Activated CD8-positive, alpha-beta T cell treated with anti-CD3 and anti-CD28 coated beads, Interleukin-2, amount 10 ng/mL, durations not matched to agents 7 days and 5 days (primary cell): ENCODE measurements at places on chromosomes 7 and 10. TPM values are rescaled to one million over a fixed set of nuclear protein-coding genes. Genes with fewer than 3 reads are reported as not detected.

The RAPGEF5 gene
- 0.63 TPM for total RNA-seq

DNA sequence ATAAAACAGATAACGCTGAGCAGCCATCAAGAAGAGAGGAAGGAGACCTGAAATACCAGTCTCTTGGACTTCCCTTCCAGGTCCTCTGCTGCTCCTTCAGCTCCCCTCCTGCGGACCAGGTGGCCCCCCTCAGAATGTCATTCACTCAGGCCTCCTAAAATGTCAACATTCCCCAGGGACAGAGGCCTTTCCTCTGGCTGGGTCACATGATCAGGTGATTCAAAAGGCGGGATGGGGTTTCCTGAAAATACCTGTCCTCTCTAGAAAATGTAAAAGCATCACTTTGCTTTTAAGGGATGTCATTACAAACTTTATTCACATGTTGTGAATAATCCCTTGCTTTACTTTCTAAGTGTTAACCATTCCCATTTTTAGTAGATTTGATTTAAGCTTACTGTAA, 311.1 kb downstream of the INHBA start:
- no peak for DNase-seq
- H3K4me3 ChIP-seq: no peak overlapping the region
- H3K4me1 ChIP-seq: no peaks in the 10 kb centered on the region
- H3K36me3 ChIP-seq: no peaks in the 10 kb centered on the region

GRCh38 chr10:123926401-123927264, 35.0 kb upstream of the CPXM2 start:
- peaks cover 3% of the 10 kb centered on the region for H3K27me3 ChIP-seq
- no peak overlapping the region for H3K4me3 ChIP-seq
- peaks cover 5% of the 10 kb centered on the region for H3K4me1 ChIP-seq

- no peaks in the 10 kb centered on the region for H3K36me3 ChIP-seq
- no peak overlapping the region for H3K4me3 ChIP-seq
- H3K4me1 ChIP-seq: no peaks in the 10 kb centered on the region
- no peak for DNase-seq
These were observed 154.3 kb downstream of the ARHGAP21 start for GRCh38 chr10:24569330-24569796.

- no peak for DNase-seq
- H3K4me3 ChIP-seq: no peak overlapping the region
These were observed 235.4 kb downstream of the ZNF716 start for GRCh38 chr7:57685418-57685817.

The OR2A12 gene
- not detected for total RNA-seq

The RBP4 gene
- not detected for total RNA-seq

GRCh38 chr10:60031664-60032063, 125.3 kb upstream of the CCDC6 start:
- H3K4me1 ChIP-seq: no peaks in the 10 kb centered on the region
- H3K27ac ChIP-seq: no peak overlapping the region
- DNase-seq: no peak

- DNase-seq: no peak
- H3K4me3 ChIP-seq: no peak overlapping the region
- no peaks in the 10 kb centered on the region for H3K36me3 ChIP-seq
- no peak overlapping the region for H3K27ac ChIP-seq
- H3K4me1 ChIP-seq: no peaks in the 10 kb centered on the region
These were observed 72.7 kb upstream of the TRIL start for GRCh38 chr7:29030781-29031275.

The TMEM236 gene
- 0.13 TPM for total RNA-seq

DNA sequence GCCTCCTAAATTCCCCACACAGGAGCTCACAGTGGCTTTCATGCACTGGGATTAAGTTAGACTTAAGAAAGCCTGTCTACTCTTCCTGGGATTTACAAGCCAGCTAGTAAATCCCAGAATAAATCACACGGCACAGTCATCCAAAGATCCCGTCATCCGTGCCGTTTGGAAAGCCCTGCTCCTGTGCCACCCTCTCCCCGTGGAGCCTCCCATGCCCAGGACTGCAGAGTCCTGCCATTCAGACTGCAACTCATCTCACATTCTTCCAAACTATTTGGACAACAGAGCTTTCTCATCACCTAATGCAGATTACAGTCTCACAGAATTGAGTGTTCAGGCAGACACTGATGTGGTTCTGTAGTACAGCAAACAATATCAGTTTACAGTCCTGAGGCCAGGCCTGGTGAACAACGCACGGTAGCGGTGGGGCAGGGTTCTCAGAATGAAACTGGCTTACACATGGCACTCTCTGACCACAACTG, 166.5 kb downstream of the EGFR start:
- H3K27ac ChIP-seq: no peak overlapping the region
- H3K4me3 ChIP-seq: no peak overlapping the region
- no peak for DNase-seq
- H3K27me3 ChIP-seq: no peaks in the 10 kb centered on the region
- no peaks in the 10 kb centered on the region for H3K36me3 ChIP-seq

DNA sequence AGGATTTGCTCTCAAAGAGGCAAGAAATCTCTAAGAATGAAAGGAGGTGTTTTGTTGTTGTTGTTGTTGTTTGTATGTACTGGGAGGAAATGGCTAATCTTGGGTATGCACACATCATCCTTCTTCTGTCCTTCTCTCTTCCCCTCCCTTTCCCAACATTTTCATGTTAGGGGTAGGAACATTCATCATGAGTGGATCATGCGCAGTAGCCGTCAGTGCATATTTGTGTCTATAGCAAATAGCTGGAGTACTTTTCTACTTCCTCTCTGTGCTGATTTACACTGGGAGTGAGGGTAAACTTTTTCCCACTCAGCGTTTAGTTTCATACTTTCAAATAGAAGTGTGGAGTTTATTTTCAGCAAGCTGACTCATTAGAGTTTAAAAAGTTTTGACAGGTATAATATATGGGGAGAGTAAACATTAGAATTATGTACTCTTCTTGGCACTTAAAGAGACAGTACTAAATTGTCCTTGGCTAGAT, 80.5 kb upstream of the PRKG1 start:
- no peak overlapping the region for H3K27ac ChIP-seq
- no peak overlapping the region for H3K4me3 ChIP-seq
- no peak for DNase-seq
- no peaks in the 10 kb centered on the region for H3K4me1 ChIP-seq
- H3K27me3 ChIP-seq: peaks cover 51% of the 10 kb centered on the region
- no peaks in the 10 kb centered on the region for H3K36me3 ChIP-seq

DNA sequence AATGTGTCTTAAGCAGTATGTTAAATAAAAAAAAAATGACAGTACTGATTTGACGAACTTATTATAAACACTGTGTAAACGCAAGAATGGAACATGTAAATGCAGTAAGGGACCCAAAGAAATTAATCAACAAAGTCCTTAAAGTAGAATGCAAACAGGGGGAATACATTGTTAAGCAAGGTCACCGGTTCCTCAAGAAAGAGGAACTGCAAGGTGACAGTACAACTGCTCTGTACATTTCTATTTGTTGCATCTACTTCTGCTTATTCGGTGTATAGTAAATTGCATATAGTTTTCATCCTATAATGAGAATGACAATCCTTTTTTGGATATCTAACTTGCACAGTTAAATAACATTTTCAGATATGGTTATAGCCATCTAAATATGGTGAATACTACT, 387.0 kb upstream of the SEMA3D start:
- DNase-seq: no peak
- no peaks in the 10 kb centered on the region for H3K27me3 ChIP-seq
- H3K27ac ChIP-seq: no peak overlapping the region
- H3K4me1 ChIP-seq: no peaks in the 10 kb centered on the region
- no peak overlapping the region for H3K4me3 ChIP-seq
- H3K36me3 ChIP-seq: no peaks in the 10 kb centered on the region

DNA sequence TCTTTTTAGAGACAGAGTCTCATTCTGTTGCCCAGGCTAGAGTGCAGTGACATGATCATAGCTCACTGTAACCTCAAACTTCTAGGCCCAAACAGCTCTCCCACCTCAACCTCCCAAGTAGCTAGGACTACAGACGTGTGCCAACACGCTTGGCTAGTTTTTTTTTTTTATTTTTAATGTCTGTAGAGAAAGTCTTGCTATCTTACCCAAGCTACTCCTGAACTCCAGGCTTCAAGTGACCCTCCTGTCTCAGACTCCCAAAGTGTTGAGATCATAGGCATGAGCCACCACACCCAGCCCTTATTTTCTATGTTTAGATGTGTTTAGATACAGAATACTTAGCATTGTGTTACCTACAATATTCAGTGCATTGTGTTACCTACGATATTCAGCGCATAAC, 46.4 kb downstream of the KMT2E start:
- no peak overlapping the region for H3K4me3 ChIP-seq
- peaks cover 54% of the 10 kb centered on the region for H3K36me3 ChIP-seq
- peaks cover 17% of the 10 kb centered on the region for H3K4me1 ChIP-seq
- no peaks in the 10 kb centered on the region for H3K27me3 ChIP-seq

- no peak overlapping the region for H3K4me3 ChIP-seq
- H3K27me3 ChIP-seq: peaks cover 68% of the 10 kb centered on the region
- H3K36me3 ChIP-seq: no peaks in the 10 kb centered on the region
- no peak for DNase-seq
These were observed 43.1 kb upstream of the ADRB1 start for GRCh38 chr10:114000457-114001010.

- DNase-seq: no peak
- no peak overlapping the region for H3K4me3 ChIP-seq
These were observed 74.8 kb downstream of the MDH2 start for GRCh38 chr7:76122516-76123239.

The ADAM22 gene
- 2.2 TPM for total RNA-seq

The DOCK1 gene
- not detected for total RNA-seq

GRCh38 chr10:124197371-124198124, 104.2 kb upstream of the CHST15 start:
- no peak overlapping the region for H3K4me3 ChIP-seq
- no peaks in the 10 kb centered on the region for H3K4me1 ChIP-seq
- H3K27me3 ChIP-seq: peaks cover 15% of the 10 kb centered on the region

- peaks cover 3% of the 10 kb centered on the region for H3K27me3 ChIP-seq
- no peak overlapping the region for H3K27ac ChIP-seq
- H3K4me1 ChIP-seq: no peaks in the 10 kb centered on the region
- no peak overlapping the region for H3K4me3 ChIP-seq
These were observed 106.7 kb upstream of the INSYN2A start for GRCh38 chr10:127303105-127303504.

The TRRAP gene
- 64.5 TPM for total RNA-seq

DNA sequence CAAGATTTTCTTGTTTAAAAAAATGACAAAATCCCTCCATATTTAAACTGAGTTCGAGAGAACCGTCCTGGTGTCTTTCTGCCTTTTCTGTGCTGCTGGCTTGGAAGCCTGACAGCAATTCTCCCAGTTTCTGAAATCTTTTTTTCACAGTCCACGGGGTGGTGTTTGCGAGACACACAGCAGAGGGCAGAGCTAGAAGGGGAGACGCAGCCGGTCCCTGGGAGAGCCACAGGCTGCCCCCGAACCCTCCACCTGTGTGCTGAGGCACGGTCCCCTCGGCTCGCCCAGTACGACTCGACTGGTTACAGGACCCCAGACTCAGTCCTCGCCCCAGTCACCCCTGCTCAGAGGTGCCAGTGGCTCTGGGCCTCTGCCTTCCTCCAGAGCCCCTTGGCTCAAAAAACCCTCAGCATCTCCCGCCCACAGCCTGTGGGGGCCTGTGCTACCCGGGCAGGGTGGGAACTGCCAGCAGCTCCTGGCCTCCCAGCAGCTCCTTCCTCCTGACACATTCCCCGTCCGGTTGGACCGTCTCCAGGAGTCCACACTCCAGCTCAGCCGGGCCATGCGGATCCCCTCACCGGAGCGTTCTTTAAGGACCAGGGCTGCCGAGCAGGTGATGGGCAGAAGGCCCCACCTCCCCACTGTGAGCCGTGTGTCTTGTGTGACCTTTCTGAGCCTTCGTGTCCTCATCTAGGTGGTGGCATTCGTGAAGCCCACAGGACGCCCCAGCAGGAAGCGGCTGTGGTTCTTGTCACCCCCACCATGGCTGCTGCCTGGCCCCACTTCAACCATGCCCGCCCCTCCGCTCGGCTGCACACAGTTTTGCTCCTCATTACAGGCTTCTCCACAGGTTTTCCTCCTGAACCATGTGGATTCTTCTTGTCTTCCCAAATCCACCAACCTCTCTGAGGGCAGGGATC, 52.3 kb upstream of the EN2 start:
- peaks cover 10% of the 10 kb centered on the region for H3K4me1 ChIP-seq
- H3K36me3 ChIP-seq: no peaks in the 10 kb centered on the region
- no peak overlapping the region for H3K4me3 ChIP-seq
- H3K27ac ChIP-seq: no peak overlapping the region
- H3K27me3 ChIP-seq: peaks cover 13% of the 10 kb centered on the region

The WASHC2A gene
- 36.9 TPM for total RNA-seq

The PRSS37 gene
- total RNA-seq: not detected

The CDNF gene
- total RNA-seq: 1.2 TPM

The FBXL15 gene
- total RNA-seq: 13.8 TPM

GRCh38 chr10:5958675-5959074, 18.7 kb downstream of the IL15RA start:
- H3K27ac ChIP-seq: no peak overlapping the region
- H3K4me3 ChIP-seq: no peak overlapping the region
- no peak for DNase-seq
- H3K4me1 ChIP-seq: peaks cover 2% of the 10 kb centered on the region

The HECW1 gene
- not detected for total RNA-seq

DNA sequence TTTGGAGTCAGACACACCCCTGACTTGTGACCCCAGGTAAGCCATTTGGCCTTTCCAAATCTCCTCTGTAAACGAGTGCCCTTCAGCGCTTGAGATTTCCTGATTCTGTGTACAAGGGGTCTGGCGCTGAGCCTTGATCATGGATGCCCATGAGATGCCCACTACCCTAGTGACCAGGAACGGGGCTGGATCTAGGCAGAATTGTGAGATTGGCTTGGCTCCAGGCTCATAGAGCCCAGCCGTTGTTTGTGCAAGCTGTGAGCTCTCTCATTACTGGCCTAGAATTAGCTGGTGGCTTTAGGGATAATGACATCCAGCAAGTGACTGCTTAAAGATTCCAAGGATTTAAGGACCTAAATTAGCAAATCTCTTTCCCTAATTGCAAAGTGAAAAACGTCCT, 84.9 kb downstream of the CAMK1D start:
- DNase-seq: no peak
- H3K27me3 ChIP-seq: no peaks in the 10 kb centered on the region
- no peak overlapping the region for H3K4me3 ChIP-seq
- no peak overlapping the region for H3K27ac ChIP-seq

The PDE6C gene
- total RNA-seq: not detected

The IMMP2L gene
- 7.1 TPM for total RNA-seq

- peaks cover 2% of the 10 kb centered on the region for H3K27me3 ChIP-seq
- H3K4me1 ChIP-seq: no peaks in the 10 kb centered on the region
- no peak for DNase-seq
- H3K36me3 ChIP-seq: peaks cover 5% of the 10 kb centered on the region
- H3K27ac ChIP-seq: no peak overlapping the region
These were observed 25.3 kb upstream of the GJD4 start for GRCh38 chr10:35579726-35580422.

- H3K27me3 ChIP-seq: peaks cover 54% of the 10 kb centered on the region
- peaks cover 5% of the 10 kb centered on the region for H3K36me3 ChIP-seq
- peaks cover 48% of the 10 kb centered on the region for H3K4me1 ChIP-seq
- peak overlapping the region; percentile 73 for H3K4me3 ChIP-seq
- no peak overlapping the region for H3K27ac ChIP-seq
These were observed 992 bp upstream of the IGF2BP3 start for GRCh38 chr7:23471106-23471859.

GRCh38 chr7:132828502-132828901, 252.2 kb upstream of the PLXNA4 start:
- H3K36me3 ChIP-seq: peaks cover 7% of the 10 kb centered on the region
- H3K4me1 ChIP-seq: peaks cover 15% of the 10 kb centered on the region
- no peak for DNase-seq
- H3K4me3 ChIP-seq: no peak overlapping the region
- H3K27ac ChIP-seq: no peak overlapping the region

The CASTOR2 gene
- 3.3 TPM for total RNA-seq

GRCh38 chr7:147513451-147513850, 1077.1 kb upstream of the C7orf33 start:
- DNase-seq: no peak
- no peak overlapping the region for H3K4me3 ChIP-seq
- no peaks in the 10 kb centered on the region for H3K27me3 ChIP-seq
- no peak overlapping the region for H3K27ac ChIP-seq
- no peaks in the 10 kb centered on the region for H3K36me3 ChIP-seq

The CTAGE6 gene
- total RNA-seq: 0.44 TPM

The SEMA3D gene
- total RNA-seq: not detected

The WIPF3 gene
- not detected for total RNA-seq
